Hypothalamus (tissue), 51 donors: ENCODE measurements at places on chromosomes 12 and 14.

- no peak for DNase-seq
Measured at GRCh38 chr12:115183752-115184151, 499.8 kb upstream of the TBX3 start.

GRCh38 chr12:22443379-22444316 lies 100.7 kb downstream of the C2CD5 start:
- peak; percentile 50 for DNase-seq

DNA sequence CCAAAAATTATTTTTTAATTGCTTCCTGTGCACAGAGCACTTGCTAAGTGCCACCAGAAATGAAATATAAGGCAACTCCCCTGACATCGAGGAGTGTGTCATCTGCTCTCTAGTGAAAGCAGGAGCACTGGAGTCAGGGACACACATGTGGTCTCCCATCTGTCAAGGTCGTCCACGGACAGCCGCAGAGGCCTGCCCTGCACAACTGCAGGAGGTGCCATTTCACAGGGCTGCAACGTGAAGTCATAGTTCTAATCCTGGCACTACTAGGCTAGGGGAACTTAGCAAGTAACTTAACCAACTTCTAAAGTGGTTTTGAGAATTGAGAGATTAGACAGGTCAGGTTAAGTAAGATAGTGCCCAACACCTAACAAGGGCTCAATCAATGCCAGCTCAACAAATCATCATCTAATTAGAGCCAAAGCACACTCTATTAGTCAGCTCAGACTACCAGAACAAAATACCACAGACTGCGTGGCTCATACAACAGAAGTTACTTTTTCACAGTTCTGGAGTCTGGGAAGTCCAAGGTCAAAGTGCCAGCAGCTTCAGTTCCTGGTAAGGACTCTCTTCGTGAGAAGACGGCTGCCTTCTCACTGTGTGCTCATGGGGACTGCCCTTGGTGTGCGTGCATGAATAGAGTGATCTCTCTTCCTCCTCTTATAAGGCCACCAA lies 30.7 kb downstream of the FOXN3 start:
- no peak for DNase-seq

DNA sequence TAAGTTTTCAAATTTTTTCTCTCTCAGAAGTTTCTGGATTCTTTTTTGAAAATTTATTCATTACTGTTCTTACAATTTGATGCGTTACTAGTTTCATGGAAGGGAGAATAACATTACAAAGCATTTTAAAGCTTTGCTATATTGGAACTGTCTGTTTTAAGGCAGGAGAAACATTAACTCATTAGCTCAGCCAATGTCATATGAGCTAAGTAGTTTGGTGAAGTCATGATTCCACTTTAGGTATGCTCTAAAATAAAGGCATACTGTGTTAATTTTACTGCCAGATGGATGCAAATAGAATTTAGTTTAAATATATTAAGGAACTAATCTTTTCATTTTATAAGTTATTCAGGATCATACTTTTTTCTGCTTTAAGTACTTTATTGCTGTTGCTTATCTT lies 46.0 kb downstream of the ARID2 start:
- DNase-seq, result no peak

- no peak for DNase-seq
Measured at GRCh38 chr14:95614349-95614748, 71.9 kb upstream of the TCL1B start.

DNA sequence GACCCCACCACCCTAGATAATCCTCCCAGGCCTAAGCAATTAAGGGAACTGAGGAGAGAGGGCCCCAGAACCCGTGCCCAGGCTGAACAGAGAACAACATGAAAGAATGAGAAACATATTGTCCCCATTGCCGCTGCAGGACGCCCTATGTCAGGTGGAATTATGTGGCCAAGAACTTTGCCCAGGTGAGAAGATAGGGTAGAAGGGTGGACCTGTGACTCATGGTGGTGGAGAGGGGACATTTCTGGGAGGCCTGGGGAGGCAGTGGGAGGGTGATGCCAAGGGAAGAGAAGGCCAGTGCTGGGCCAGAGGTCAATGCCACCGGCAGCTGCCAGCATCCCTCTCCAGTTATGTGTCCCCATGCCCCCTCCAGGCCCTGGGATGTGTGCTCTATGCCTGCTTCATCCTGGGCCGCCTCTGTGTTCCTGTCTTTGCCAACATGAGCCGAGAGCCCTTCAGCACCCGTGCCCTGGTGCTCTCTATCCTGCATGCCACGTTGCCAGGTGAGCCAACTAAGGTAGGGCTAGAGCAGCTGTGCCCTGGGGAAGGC lies 15.5 kb downstream of the SOAT2 start:
- DNase-seq, result no peak

- DNase-seq, result no peak
Measured at GRCh38 chr12:27966870-27967269, 5.7 kb downstream of the PTHLH start.

DNA sequence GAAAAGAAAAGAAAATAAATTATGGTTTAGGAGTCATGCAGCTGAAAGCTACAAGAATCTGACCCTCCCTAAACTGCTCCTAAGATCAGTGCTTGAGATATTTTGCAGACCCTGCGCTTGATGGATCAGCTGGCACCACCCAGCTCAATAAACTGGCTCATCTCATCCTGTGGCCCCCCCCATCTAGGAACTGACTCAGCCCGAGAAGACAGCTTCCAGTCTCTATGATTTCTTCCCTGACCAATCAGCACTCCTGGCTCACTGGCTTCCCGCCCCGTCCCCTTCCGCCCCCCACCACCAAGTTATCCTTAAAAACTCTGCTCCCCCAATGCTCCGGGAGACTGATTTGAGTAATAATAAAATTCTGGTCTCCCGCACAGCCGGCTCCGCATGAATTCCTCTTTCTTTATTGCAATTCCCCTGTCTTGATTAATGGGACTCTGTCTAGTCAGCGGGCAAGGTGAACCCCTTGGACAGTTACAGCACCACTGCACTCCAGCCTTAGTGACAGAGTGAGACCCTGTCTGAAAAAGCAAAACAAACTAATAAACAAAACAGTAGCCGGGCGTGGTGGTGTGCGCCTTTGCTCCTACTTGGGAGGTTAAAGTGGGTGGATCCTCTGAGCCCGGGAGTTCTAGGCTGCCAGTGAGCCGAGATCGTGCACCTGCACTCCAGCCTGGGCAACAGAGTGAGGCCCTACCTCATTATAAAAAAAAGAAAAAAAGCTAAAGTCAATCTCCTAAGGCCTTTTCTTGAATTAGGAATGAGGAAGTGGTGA lies 24.5 kb upstream of the SPTLC2 start:
- DNase-seq, result no peak

DNA sequence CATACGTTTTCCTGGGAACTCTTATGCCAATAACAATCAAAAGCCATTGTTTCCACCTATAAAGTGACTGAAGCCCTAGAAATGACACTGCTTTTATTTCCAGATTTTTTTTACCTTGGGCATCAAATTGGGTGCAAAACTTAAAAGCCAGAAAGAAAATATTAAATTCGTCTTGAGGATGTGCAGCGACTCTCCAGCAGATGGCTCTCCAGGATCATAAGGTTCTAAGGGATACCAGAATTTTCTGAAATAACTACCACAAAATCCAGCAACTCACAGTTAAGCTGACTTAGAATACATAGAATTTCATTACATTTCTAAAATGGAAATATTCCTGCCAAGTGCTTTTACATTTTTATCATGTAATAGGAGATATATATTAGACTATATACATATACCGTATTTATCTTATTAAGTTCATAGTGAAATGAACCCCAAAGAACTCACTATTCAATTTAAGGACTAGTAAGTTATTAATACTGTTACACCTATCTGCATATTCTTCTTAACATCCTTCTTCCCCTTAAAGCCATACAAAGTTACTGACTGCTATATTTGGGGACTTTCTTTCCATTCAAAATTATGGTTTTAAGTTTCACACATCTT lies 44.0 kb downstream of the ARMH4 start:
- DNase-seq, result no peak

GRCh38 chr12:77060136-77060882 lies 5.1 kb downstream of the E2F7 start:
- DNase-seq, result no peak
